ENCODE measurements at places on chromosomes 3 and 15. TPM values are rescaled to one million over a fixed set of nuclear protein-coding genes. Genes with fewer than 3 reads are reported as not detected.

ZNF80 gene
- total RNA-seq = 0.23 TPM

CLRN1 gene
- not detected for total RNA-seq

DENND6A gene
- 17.1 TPM for total RNA-seq

EBLN2 gene
- 4.7 TPM for total RNA-seq

SPSB4 gene
- not detected for total RNA-seq
